Amygdala (tissue), 56 donors: ENCODE measurements at places on chromosomes 2 and 18.

DNA sequence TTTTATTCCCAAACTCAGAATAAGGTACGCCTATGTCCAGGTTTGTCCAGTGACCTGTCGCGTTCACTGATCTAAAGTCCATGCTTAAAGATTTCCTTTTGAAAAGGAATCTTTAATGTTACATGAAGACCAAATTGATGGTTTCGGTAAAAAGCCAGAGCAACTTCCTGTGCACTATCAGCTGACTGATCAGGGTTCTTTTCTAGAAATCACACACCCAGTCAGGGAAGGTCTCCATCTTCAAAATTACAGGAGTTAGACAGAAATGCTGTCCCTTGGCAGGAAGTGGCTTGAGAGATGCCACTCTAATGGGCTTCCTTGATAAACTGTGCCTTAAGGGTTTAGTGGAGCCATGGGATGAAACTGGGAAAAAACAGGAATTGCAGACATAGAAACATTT is 14.7 kb upstream of the ARHGAP25 start:
- no peak for DNase-seq

GRCh38 chr2:42879913-42880737 is 87.7 kb upstream of the HAAO start:
- DNase-seq, result no peak

- DNase-seq, result no peak
Observed at GRCh38 chr2:78682781-78683180, 342.7 kb upstream of the REG3G start.

GRCh38 chr2:204340511-204340910 is 204.8 kb upstream of the PARD3B start:
- no peak for DNase-seq

- DNase-seq, result no peak
Observed at GRCh38 chr2:188478724-188479123, 187.1 kb downstream of the GULP1 start.

DNA sequence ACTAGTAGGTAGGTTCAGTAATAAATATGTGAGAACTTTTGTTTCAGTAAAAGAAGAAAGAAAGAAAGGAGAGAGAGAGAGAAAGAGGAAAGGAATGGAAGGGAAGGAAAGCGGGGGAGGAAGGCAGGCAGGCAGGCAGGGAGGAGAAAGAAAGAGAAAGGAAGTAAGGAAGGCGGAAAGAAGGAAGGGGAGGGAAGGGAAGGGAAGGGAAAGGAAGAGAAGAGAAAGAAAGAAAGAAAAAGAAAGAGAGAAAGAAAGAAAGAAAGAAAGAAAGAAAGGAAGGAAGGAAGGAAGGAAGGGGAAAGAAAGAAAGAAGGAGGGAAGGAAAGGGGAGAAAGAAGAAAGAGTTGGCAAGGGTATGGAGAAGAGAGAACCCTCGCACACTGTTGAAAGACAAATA is 67.6 kb downstream of the CD226 start:
- no peak for DNase-seq

GRCh38 chr2:127048969-127049897 is 57.7 kb downstream of the BIN1 start:
- DNase-seq, result no peak

GRCh38 chr2:120984452-120985173 is 248.9 kb downstream of the GLI2 start:
- DNase-seq, result no peak

DNA sequence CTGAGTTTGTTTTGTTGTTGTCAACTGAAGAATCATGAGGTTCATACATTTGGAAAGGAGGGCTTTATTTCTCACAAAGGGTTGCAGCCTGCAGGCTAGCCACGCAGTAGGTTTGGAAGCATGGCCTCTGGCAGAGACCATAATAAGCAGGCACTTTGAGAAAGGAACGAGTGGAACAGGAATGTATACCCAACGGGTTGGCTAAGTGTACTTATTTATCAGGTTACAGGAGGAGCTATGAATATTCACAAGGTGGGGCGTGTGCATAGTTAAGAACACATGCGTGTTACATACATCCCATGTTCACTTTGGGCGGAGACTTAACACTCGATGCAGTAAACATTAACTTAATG is 30.1 kb upstream of the SH3RF3 start:
- DNase-seq, result no peak

GRCh38 chr2:217220228-217221013 is 360.6 kb upstream of the TNP1 start:
- DNase-seq, result no peak

DNA sequence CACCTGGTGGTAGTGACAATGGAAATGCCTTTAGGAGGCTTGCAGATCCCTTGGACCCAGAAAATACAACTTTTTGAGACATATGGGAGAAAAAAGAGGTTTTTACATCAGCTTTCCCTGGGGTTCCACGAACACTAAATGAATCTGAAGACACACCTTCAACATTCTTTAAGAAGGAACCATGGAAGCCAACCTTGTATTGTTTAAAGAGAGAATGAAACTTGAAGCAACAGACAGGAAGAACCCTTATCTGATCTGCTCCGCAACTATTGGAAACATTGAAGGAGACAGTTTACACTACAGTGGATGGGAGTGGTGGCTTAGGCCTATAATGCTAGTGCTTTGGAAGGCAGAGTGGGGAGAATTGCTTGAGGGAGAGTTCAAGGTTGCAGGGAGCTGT is 190.4 kb downstream of the LAMA1 start:
- no peak for DNase-seq

- DNase-seq, result no peak
Observed at GRCh38 chr2:174846218-174846617, 81.9 kb upstream of the CHRNA1 start.

GRCh38 chr2:108616318-108616717 is 82.0 kb downstream of the LIMS1 start:
- no peak for DNase-seq

DNA sequence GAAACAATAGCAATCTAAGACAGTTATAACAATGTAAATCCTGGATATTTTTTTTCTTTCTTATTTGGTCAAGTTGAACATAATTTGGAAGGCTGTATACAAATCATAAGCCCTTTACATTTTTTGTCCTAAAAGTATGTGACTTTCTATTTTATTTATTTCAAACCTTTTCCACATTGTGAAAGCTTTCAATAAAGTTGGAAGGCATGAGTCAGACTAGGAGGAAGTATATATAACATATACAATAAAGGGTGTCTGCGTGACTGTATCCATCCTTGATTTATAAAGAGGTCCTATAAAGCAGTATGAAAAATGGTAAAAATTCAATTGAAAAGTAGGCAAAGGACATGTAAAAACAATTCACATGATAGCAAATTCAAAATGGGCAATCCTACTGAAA is 44.4 kb downstream of the CRACDL start:
- DNase-seq, result no peak

- no peak for DNase-seq
Observed at GRCh38 chr2:21258082-21258481, 134.3 kb downstream of the TDRD15 start.

DNA sequence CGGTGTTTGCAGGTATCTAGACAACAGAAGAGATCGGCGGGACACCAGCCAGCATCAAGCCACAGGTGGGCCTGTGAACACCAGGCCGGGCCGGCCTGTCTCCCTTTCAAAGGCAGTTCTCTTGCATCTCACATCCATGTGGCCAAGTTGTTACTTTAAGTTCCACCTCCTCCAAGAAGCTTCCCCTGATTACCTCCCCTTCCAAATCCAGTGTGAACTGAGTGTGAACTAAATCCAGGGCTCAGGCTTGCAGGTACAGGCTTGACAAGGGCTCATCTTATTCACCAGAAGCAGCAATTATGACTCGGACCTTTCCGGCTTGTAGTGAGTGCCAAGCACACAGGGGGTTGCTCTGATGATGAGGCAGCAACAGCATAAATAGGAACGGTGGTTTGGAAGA is 3.9 kb downstream of the CRACDL start:
- no peak for DNase-seq

- no peak for DNase-seq
Observed at GRCh38 chr2:47655563-47655880, 127.4 kb upstream of the MSH6 start.

- no peak for DNase-seq
Observed at GRCh38 chr2:119126650-119127049, 31.9 kb downstream of the C1QL2 start.

DNA sequence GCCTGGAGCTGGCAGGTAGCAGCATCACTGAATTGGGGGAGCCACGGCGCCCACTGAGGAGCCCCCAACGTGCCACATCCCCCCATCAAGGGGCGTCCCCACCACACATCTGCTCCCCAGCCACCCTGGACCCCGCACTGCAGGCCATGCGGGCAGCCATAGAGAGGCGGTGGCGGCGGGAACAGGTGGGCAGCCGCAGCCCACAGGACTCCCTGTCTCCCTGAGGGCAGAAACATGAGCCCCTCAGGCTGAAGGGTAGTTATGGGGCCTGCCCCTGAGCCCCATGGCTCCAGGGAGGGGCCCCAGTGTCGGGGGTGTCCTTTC is 26.6 kb downstream of the CROCC2 start:
- no peak for DNase-seq

DNA sequence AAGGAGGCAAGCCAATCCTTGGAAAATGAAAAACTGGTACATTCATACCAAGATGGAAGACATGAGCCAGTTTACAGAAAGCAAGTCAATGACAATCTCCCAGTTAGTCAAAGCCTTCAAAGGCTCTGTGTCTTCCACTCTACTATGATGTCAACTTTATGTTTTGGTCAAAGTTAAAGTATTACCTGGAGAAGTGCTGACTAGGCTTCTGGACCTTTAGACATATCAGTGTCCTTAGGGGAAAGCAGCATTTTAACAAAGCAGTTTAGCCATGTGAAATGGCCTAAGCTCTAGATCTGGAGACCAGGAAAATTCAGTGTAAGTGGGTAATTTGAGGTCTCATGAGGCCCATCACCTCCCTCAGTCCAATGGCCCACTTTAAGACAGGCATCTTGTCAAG is 30.8 kb downstream of the AAK1 start:
- no peak for DNase-seq

- no peak for DNase-seq
Observed at GRCh38 chr2:200297989-200298388, 8.5 kb upstream of the SPATS2L start.

DNA sequence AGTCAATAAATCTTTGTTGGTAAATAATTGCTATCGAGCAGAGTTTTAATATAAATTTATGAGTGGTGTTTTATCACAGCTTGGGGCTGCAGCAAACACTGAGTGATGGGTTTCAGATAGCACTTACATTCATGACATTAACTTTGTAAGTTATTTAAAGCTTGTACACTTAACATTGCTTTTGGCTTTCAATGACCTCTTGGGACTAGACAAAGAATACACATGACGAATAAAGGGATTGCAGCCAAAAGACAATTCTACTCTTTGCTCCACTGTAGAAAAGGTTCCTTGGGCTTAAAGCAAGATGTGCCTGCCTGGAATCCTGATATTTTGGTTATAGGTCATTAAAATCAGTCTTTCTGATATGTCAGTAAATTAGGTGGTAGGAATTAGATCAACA is 299.5 kb downstream of the GBX2 start:
- no peak for DNase-seq

GRCh38 chr2:221235941-221236340 is 336.2 kb downstream of the EPHA4 start:
- no peak for DNase-seq

DNA sequence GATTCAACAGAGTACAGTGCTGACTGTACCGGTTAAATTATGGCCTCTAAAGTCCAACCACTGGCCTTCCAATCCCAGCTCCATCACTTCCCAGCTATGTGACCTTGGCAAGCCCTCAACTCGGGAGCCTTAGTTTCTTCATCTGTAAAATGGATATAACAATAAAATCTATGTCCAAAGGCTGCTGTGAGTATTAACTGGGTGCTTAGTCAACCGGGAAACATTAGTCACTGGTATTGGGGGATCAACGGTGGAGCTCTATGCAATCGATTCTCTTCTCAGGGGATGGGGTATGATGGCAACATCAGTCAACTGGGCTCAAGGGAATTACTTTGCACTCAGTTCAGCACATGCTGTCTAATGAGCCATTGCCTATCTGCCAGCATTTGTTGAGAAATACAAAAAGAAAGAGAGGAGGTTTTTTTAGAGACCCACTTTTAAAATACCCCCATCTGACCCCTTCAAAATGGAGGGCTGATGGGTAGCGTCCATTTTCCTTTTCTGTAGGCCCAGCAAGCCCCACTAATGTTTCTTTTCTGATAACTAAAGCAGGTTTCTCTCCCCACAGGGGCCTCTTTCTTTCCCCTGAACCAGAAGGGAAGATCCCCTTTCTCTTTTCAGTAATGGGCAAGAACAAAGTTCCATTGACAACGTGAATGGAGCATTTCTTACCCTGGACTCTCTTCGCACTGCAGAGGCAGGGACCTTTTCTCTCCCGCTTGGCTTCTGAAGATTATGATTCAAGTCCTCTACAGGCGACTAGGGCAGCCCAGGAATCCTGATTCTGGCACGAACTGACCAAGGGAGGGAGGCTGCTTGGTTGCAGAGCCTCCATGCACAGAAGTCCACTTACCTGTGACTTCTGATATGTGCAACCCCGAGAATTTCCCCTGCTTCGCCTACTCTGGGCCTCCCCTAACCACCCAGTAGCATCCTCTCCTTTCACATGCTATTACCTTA is 8.7 kb upstream of the AGFG1 start:
- DNase-seq, result no peak

- no peak for DNase-seq
Observed at GRCh38 chr18:68640861-68641260, 74.0 kb downstream of the TMX3 start.

DNA sequence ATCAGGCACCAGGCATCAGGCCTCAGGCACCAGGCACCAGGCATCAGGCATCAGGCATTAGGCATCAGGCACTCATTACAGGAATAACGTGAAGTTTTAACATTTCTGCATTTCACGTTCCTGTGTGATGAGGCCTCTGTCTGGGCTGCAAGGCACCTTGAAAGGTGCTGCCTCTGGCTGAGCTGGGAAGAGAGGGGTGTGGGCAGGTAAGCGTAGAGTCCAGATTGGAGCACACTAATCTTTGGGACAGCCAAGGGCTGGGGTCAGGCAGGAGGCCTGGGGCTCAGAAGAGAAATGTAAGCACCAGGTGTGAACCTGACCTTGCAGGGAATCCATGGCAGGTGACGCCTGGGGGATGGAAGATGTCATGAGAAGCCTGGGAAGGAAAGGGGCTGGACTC is 25.3 kb upstream of the SNTG2 start:
- no peak for DNase-seq

DNA sequence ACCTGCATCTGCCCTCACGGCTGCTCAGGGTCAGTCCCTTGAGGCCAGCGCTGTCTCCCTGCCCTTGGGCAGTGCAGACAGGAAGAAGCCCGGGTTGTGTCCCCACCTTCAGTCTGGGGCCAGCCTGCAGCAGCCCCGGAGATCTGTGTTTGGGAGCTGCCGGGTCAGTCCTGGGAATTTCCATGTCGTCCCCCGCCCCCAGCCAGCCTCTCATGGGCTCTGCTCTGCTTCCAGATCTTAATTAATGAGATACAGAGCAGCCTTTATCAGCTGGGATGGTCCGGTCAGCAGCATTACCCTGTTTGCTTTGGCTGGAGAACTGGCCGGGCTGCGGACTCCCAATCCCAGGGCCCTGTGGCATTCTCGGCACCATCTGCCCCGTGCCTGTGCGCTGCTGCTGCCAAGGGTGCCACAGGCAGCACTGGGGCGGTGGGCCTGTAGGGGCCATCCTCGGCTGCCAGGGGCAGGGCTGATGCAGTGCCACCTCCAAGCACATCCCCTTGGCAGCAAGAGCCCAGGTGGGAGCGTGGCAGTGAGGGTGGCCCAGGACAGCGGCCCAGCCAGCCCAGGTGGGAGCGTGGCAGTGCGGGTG is 2.4 kb downstream of the BOK start:
- DNase-seq, result no peak

GRCh38 chr18:2223449-2223848 is 347.9 kb downstream of the METTL4 start:
- no peak for DNase-seq

GRCh38 chr2:172230889-172231401 is 128.2 kb upstream of the DLX2 start:
- DNase-seq, result no peak
